ENCODE measurements at places on chromosomes 1 and 21. TPM values are rescaled to one million over a fixed set of nuclear protein-coding genes. Genes with fewer than 3 reads are reported as not detected.
A peak's percentile ranks its signal among the peaks of the same experiment; 100 is the strongest.

FMO1 gene
- not detected for total RNA-seq

CACNA1S gene
- not detected for total RNA-seq

FTCD gene
- total RNA-seq, result 0.65 TPM

KISS1 gene
- total RNA-seq, result not detected

TTC34 gene
- 2.8 TPM for total RNA-seq

GRCh38 chr21:43982489-43983078, 29.5 kb upstream of the TRAPPC10 start:
- peaks cover 6% of the 10 kb centered on the region for H3K27me3 ChIP-seq
- H3K4me1 ChIP-seq, result peaks cover 11% of the 10 kb centered on the region
- H3K4me3 ChIP-seq, result no peak overlapping the region
- no peak for DNase-seq
- H3K36me3 ChIP-seq, result peaks cover 3% of the 10 kb centered on the region

- H3K27ac ChIP-seq, result no peak overlapping the region
- no peaks in the 10 kb centered on the region for H3K27me3 ChIP-seq
- peaks cover 27% of the 10 kb centered on the region for H3K36me3 ChIP-seq
- no peak for DNase-seq
- H3K4me1 ChIP-seq, result peaks cover 3% of the 10 kb centered on the region
- H3K4me3 ChIP-seq, result no peak overlapping the region
Measured at GRCh38 chr1:63498106-63498505, 24.9 kb downstream of the ITGB3BP start.

DNA sequence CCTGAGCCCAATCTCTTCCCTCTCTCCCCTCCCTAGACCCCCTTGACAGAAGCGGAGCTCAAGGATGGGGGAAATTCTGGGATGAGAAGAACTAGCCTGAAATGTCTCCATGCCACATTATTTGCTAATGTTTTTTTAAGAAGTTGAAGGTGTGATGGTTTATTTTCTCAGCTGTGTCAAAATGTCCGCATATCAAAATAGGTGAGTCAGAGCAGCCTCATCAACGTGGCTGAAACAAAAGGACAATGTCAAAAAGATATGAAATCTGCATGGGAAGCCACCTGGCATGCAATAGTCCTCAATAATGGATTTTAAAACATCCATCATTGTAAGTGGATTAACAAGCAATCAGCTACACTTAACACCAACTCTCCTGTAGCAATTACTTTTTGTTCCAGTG, 101.4 kb downstream of the BEND5 start:
- H3K27me3 ChIP-seq, result peaks cover 12% of the 10 kb centered on the region
- H3K4me1 ChIP-seq, result peaks cover 2% of the 10 kb centered on the region
- H3K4me3 ChIP-seq, result no peak overlapping the region
- no peaks in the 10 kb centered on the region for H3K36me3 ChIP-seq

DNA sequence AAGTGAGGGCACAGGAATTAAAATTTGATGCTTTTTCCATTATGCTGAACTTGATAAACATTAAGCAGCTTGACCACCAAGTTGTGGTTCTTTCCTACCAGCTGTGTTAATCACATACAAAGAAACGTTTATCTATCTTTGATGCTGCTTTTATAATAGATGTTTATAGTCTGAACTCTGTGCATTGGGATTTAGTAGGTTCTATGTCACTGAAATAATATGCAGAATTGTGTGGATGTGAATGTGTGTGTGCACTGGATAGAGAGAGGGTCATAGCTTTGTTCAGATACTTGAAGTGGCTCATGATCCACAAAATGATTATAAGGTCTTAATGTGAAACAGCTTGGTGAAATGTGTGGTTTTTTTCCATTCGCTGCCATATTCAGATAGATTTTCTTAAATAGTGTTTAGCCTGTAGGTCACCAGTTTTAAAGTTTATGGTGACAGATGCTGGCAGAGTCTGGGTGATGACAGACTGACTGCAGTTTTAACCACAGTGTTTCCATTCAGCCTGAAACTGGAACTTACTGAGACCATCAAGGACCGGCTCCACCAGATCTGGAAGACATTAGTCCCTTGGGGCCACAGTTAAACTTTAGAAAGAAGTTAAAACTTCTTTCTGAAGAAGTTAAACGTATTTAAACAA, 10.2 kb downstream of the DDI2 start:
- DNase-seq, result no peak
- H3K27me3 ChIP-seq, result no peaks in the 10 kb centered on the region
- H3K36me3 ChIP-seq, result peaks cover 20% of the 10 kb centered on the region
- H3K4me3 ChIP-seq, result no peak overlapping the region

GRCh38 chr1:86176226-86176625, 19.7 kb upstream of the COL24A1 start:
- no peak overlapping the region for H3K4me3 ChIP-seq
- DNase-seq, result no peak
- H3K27ac ChIP-seq, result no peak overlapping the region
- peaks cover 8% of the 10 kb centered on the region for H3K27me3 ChIP-seq
- no peaks in the 10 kb centered on the region for H3K36me3 ChIP-seq

DNA sequence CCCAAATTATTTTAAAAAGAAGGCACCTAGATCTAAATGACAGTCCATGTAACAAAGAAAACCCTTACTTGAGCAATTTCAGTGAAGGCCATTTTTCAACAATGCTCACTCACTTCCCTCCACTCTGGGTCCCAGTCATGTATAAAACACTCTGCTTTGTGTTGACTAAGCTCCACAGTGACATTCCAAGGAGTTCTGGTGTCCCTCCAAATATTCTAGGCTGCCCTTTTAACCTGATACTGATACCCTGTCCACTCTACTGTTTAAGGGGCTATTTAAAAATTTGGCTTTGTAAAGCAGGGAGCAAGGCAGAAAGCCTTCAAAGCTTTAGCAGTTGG, 73.6 kb downstream of the GNG12 start:
- peaks cover 8% of the 10 kb centered on the region for H3K27me3 ChIP-seq
- no peak overlapping the region for H3K4me3 ChIP-seq
- no peak overlapping the region for H3K27ac ChIP-seq
- peaks cover under 1% of the 10 kb centered on the region for H3K4me1 ChIP-seq

GRCh38 chr1:85611425-85611824, 30.9 kb downstream of the CCN1 start:
- no peaks in the 10 kb centered on the region for H3K4me1 ChIP-seq
- no peak overlapping the region for H3K27ac ChIP-seq

GRCh38 chr1:95384567-95384966, 150.6 kb downstream of the RWDD3 start:
- H3K4me3 ChIP-seq, result no peak overlapping the region
- no peak overlapping the region for H3K27ac ChIP-seq
- peak; percentile 48 for DNase-seq
- no peaks in the 10 kb centered on the region for H3K27me3 ChIP-seq
- H3K36me3 ChIP-seq, result no peaks in the 10 kb centered on the region

DNA sequence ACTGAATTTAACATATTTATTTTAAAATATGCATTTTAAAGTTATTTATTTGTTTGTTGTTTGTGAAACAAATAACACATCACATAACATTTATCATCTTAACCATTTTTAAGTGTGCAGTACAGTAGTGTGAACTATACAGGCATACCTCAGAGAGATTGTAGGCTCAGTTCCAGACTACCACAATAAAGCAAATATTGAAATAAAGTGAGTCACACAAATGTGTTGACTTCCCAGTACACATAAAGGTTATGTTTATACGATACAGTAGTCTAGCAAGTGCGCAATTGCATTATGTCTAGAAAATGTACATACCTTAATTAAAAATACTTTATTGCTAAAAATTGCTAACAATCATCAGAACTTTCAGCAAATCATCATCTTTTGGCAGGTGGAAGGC, 739.4 kb upstream of the ADGRL4 start:
- H3K27me3 ChIP-seq, result no peaks in the 10 kb centered on the region
- H3K36me3 ChIP-seq, result no peaks in the 10 kb centered on the region
- H3K4me1 ChIP-seq, result no peaks in the 10 kb centered on the region

DNA sequence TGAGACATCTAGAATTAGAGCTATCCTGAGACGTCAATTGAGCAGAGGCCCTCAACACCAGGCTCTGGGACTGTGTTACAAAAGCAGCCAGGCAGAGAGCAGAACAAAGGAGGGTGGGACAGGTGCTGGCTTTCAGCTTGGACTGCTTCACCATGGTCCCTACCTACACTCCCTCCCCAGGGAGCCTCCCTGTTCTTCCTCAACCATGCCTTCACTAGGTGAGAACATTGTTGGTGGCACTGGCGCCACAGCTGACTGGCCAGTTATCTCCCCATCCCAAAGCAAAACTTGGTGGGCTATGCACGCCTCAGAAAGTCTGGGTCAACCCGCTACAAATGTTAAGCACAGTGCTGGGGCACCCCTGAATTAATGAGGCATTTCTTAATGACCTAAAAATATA, 87.8 kb downstream of the NMNAT2 start:
- H3K27me3 ChIP-seq, result peaks cover 26% of the 10 kb centered on the region
- no peaks in the 10 kb centered on the region for H3K36me3 ChIP-seq
- no peak overlapping the region for H3K27ac ChIP-seq
- H3K4me1 ChIP-seq, result no peaks in the 10 kb centered on the region

DNA sequence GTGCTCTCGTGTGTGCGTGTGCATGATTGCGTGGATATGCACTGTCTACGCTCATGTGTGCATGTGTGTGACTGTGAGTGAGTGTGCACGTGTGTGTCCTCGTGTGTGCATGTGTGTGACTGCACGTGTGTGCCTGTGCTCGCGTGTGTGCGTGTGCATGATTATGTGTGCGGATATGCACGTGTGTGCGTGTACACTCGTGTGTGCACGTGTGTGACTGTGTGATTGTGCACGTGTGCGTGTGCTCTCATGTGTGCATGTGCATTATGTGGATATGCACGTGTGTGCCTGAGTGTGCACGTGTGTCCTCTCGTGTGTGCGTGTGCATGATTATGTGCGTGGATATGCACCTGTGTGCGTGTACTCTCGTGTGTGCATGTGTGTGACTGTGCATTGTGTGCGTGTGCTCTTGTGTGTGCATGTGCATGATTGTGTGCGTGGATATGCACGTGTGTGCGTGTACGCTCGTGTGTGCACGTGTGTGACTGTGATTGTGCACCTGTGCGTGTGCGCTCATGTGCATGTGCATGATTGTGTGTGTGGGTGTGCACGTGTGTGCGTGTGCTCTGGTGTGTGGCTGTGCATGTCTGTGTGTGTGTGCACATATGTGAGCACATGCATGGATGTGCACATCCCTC, 2.2 kb downstream of the MMEL1 start:
- no peak for DNase-seq
- peaks cover 38% of the 10 kb centered on the region for H3K27me3 ChIP-seq
- H3K4me1 ChIP-seq, result peaks cover 1% of the 10 kb centered on the region
- peaks cover 2% of the 10 kb centered on the region for H3K36me3 ChIP-seq

GRCh38 chr1:7833035-7833434, 19.8 kb downstream of the UTS2 start:
- peaks cover 11% of the 10 kb centered on the region for H3K36me3 ChIP-seq
- peaks cover 8% of the 10 kb centered on the region for H3K4me1 ChIP-seq
- DNase-seq, result no peak
- no peak overlapping the region for H3K4me3 ChIP-seq
- H3K27me3 ChIP-seq, result no peaks in the 10 kb centered on the region

DNA sequence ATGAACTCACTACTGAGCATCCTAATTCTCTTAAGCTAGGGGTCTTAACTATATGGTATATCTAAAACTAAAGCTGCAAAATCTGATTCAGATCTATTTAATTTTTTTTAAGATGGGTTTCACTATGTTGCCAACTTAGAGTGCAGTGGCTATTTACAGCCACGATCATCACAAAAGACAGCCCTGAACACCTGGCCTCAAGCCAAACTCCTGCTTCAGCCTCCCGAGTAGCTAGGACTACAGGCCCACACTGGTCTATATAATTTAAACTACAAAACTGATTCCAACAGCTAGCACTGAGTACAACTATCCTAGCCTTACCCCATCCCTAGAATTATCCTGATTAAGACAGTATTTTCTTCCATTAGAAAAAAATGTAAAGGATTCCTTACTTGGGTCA, 37.1 kb downstream of the EIF4G3 start:
- no peak overlapping the region for H3K4me3 ChIP-seq
- no peaks in the 10 kb centered on the region for H3K4me1 ChIP-seq
- H3K27me3 ChIP-seq, result no peaks in the 10 kb centered on the region
- DNase-seq, result no peak

DNA sequence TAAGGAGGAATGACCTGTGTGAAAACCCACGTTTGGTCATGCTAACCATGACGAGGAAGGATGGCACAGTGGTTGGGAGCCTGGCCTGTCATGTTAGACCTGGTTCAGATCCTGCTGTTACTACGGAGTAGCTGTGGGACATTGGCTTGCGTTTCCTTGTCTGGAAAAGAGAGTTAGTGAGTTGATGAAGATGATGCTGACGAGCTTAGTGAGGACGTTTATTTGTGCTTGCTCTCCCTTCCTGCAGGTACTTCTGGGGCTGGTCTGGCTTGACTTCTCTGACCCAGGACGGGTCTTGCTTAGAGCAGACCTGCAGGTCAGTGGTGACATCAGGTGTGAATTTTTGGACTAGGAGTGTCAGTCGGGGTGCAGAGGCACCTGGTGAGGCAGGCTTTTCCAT, 14.7 kb downstream of the GALNT2 start:
- no peaks in the 10 kb centered on the region for H3K27me3 ChIP-seq
- no peak for DNase-seq
- H3K36me3 ChIP-seq, result peaks cover 17% of the 10 kb centered on the region
- no peak overlapping the region for H3K4me3 ChIP-seq
- no peak overlapping the region for H3K27ac ChIP-seq
- H3K4me1 ChIP-seq, result peaks cover 27% of the 10 kb centered on the region

All from activated naive CD8-positive, alpha-beta T cell treated with anti-CD3 and anti-CD28 coated beads, Interleukin-2, amount 10 ng/mL, durations not matched to agents 7 days and 5 days (primary cell).